ENCODE measurements at places on chromosomes 11 and 22.

DNA sequence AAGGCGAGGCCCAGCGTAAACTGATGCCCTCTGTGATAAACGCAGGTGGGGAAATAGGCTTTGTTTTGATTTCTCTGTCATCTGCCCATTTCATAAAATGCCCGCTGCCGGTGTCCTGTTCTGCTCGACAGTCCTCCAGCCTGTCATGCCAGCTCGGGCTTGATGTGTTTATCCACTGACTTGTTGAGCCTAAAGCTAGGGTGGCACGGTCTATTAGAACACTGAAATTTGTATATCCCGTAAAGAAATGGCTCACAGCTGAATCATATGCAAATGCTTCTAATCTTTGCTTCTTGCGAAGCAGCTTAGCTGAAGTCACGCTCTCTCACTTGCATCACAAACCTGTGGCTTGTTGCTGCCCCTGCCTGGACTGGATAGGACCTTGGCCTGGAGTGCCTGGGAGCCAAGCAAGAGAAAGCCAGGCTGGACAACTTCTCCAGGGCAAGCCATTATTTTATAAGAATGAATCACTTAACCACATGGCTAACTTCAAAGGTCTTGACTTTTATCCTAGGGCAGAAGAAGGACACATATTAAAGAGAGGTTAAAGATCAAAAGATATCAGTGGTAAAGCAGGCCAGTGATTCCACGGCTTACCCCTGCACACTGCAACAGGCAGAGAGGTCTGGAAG is 33.1 kb downstream of the EHF start:
- peak; percentile 100 for DNase-seq

DNA sequence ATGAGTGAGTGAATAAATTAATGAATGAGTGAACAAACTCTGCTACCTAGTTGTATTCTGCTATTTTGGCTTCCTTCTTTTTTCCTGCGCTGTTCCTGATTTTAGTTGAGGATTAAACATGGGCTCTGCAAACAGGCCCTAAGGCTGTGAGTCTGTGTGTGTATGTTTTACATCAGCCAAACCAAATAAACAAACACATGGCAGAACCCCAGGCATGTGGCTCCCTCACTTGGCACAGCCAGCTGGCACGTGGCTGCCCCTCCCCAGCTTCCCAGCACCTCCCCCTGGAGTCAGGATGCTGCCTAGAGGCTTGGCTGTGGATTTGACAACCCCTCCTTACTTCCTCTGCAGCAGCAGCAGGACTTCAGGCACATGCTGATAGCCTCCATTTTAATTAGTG is 593.2 kb downstream of the INSC start:
- peak; percentile 82 for DNase-seq

- peak; percentile 29 for DNase-seq
Observed at GRCh38 chr11:20671856-20672546, 2.6 kb downstream of the NELL1 start.

GRCh38 chr22:35299217-35299672 is 449 bp upstream of the TOM1 start:
- peak; percentile 19 for DNase-seq

All from renal cortical epithelial cell (primary cell).